ENCODE measurements at places on chromosomes 3 and 15. TPM values are rescaled to one million over a fixed set of nuclear protein-coding genes. Genes with fewer than 3 reads are reported as not detected.

SNUPN gene
- 41.5 TPM for total RNA-seq

OR5K1 gene
- 0.57 TPM for total RNA-seq

P2RY1 gene
- total RNA-seq = 1.1 TPM

ITIH1 gene
- not detected for total RNA-seq

SMC4 gene
- total RNA-seq = 48.7 TPM

NCK1 gene
- 244 TPM for total RNA-seq

ECE2 gene
- not detected for total RNA-seq

CCR1 gene
- total RNA-seq = 0.90 TPM

WNT7A gene
- total RNA-seq = not detected

WDR72 gene
- not detected for total RNA-seq

TNNC1 gene
- total RNA-seq = 2.0 TPM

ATP8B4 gene
- 0.99 TPM for total RNA-seq

PARP6 gene
- 28.7 TPM for total RNA-seq

CPLX3 gene
- total RNA-seq = not detected

HES1 gene
- total RNA-seq = 0.81 TPM

WDR93 gene
- 0.49 TPM for total RNA-seq

WDR73 gene
- total RNA-seq = 38.0 TPM

INAFM2 gene
- total RNA-seq = 8.9 TPM

ITIH3 gene
- under 0.01 TPM for total RNA-seq

MME gene
- 50.4 TPM for total RNA-seq

KIF23 gene
- total RNA-seq = 48.6 TPM

ADGRG7 gene
- total RNA-seq = not detected

TCF12 gene
- 89.2 TPM for total RNA-seq

GREM1 gene
- total RNA-seq = 181 TPM

CHDH gene
- 7.9 TPM for total RNA-seq

TRH gene
- 2.5 TPM for total RNA-seq

TGM4 gene
- total RNA-seq = not detected

EPB42 gene
- total RNA-seq = not detected

ANKRD28 gene
- 117 TPM for total RNA-seq
